Osteoblast (primary cell): ENCODE measurements at places on chromosomes 1 and 21. TPM values are rescaled to one million over a fixed set of nuclear protein-coding genes. Genes with fewer than 3 reads are reported as not detected.

Gene TRIM46
- total RNA-seq, result 3.2 and 3.3 TPM in 2 replicates

Gene ABCG1
- under 0.01 and 0.72 TPM in 2 replicates for total RNA-seq

Gene SUCO
- 41.3 and 41.6 TPM in 2 replicates for total RNA-seq

Gene YTHDF2
- 56.9 and 63.0 TPM in 2 replicates for total RNA-seq

Gene PCAT6
- total RNA-seq, result 0.29 and 0.72 TPM in 2 replicates

Gene PRUNE1
- total RNA-seq, result 8.3 and 11.6 TPM in 2 replicates

Gene CR1L
- not detected in 2 replicates for total RNA-seq

Gene RHBG
- total RNA-seq, result not detected in 2 replicates

Gene SEC16B
- 2.9 and 3.3 TPM in 2 replicates for total RNA-seq

Gene FNDC10
- 2.1 and 2.5 TPM in 2 replicates for total RNA-seq

Gene USP24
- 40.7 and 43.1 TPM in 2 replicates for total RNA-seq

Gene KRTAP13-3
- total RNA-seq, result not detected in 2 replicates

Gene LENEP
- total RNA-seq, result 0.88 TPM in 1 of 2 replicates, not detected in the other
